ENCODE measurements at places on chromosomes 16 and 17. TPM values are rescaled to one million over a fixed set of nuclear protein-coding genes. Genes with fewer than 3 reads are reported as not detected.

The CCR7 gene
- not detected for total RNA-seq

The ORMDL3 gene
- total RNA-seq: 61.3 TPM

DNA sequence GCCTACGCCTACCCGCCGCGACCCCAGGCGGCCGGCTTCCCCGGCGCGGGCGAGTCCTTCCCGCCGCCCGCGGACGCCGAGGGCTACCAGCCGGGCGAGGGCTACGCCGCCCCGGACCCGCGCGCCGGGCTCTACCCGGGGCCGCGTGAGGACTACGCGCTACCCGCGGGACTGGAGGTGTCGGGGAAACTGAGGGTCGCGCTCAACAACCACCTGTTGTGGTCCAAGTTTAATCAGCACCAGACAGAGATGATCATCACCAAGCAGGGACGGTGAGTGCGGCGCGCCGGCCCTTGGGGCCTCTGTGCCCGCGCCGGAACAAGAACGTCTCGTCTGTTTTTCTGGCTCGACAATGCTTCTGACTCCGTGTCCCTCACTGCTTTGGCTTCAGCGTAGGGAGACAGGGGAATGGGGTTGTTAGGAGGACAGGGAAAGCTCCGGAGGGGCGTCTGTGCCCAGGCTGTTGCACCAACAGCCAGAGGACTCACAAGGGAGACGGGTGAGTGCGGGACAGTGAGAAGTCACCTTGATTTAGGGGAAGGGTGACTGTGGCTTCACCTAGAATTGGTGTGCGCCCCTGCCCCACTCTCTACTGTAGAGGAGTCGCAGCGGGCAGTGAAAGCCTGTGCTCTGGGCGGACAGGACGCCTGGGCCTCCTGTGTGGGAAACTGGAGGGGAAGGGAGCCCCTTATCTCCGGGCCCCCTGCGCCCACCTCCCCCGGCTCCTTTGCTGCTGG, 806 bp downstream of the TBX21 start:
- DNase-seq: no peak

- no peak for DNase-seq
These were observed 159.7 kb downstream of the CEP112 start for GRCh38 chr17:66032082-66032712.

- peak; percentile 85 for DNase-seq
These were observed 985 bp upstream of the FZD2 start for GRCh38 chr17:44556166-44556831.

- no peak for DNase-seq
These were observed 479.8 kb upstream of the GOT2 start for GRCh38 chr16:59213952-59214351.

Data from OCI-LY7 (cell line).